ENCODE measurements at places on chromosomes 4 and X.

DNA sequence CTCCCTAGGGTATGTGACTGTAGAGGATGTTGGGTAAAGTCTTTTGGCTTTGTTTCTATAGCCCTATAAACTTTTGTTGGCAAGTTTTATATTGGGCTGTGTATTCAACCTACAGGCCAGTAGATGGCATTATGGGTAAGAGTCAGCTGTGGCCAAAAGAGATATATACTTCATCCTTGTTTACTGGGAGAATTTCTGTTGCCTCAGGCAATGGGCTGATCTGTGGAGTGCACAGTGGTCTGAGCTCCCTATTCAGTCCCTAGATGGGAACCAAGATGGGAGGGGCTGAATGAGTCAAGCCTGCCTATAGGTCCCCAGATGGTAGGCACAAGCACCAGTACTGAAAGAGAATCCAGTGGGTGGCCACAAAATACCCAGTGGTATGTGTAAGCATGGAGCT is 580.6 kb downstream of the EPHA5 start:
- no peak for DNase-seq

GRCh38 chr4:103207673-103208072 is 9.5 kb upstream of the CENPE start:
- no peak for DNase-seq

DNA sequence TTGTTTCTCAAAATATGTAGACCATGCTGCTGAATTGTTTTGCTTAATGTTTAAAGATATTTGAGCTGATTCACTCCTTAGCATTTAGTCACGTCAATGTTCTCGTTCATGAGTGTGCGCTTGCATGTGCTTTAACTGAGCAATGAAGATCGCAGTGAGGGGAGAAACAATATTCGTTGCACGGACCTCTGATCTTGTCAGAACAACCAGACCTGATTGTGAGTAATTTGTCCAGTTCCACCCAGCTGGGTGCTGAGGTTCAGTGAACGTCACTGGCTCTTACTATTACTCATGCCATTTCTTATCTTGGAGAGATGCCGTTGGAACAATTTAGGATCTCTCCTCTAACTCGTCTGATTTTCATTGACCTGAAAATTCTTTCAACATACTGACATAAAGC is 15.0 kb upstream of the PRKX start:
- DNase-seq = no peak

DNA sequence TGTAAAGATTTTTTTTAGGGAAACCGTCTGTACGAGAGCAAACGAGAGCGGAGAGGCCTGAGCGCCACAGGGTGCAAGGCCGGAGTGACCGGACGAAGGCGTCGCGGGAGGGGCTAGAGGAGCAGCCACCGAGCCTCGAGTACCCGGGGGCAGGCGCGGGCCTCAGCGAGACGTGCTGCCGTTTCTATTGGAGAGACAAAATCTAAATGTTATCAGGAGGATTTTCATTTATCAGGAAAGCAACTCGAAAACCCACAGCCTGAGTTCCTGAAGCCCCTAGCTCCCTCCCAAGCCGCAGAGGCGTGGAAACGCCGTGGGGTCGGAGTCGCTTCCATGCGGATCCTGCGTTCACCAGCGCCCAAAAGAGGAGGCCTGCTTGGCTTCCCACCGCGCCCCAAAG is 194.3 kb downstream of the MGST2 start:
- no peak for DNase-seq

DNA sequence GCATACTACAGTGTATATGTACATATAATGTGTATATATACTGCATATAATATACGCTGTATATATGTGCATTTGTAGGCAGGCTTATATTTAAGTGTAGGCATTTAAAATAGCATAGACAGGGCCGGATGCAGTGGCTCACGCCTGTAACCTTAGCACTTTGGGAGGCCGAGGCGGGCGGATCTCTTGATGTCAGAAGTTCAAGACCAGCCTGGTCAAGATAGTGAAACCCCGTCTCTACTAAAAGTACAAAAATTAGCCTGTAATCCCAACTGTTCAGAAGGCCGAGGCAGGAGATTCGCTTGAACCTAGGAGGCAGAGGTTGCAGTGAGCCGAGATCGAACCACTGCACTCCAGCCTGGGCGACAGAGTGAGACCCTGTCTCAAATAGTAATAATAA is 78.4 kb downstream of the JAKMIP1 start:
- no peak for DNase-seq

DNA sequence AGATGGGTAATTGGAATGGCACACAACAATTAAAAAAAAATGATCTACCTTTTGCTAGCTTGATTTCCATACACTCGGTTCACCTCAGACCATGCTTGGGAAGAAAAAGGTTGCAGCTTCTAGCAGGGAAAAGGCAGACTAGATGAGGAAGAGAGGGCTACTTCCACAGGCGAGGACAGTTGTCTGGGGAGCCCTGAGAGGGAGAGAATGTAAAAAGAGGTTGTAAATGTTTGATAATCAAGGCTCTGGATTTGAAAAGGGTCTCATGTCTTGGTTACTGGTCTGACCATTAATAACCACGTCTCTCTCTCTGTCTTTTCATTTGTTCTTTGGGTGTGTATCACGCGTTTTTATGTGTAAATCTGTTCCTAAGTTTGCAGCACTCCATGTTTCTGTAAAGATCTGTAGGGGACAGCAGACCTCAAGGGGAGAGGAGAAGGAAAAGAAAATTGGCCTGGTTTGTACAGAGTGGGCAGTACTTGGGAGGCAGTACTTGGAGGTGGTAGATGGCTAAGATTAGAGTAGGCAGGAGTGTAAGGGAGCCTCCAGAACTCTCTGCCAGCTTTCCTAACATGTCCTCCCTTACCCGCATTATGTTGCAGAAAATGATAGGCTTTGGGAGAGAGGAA is 750 bp downstream of the ARMCX5 start:
- DNase-seq = no peak

DNA sequence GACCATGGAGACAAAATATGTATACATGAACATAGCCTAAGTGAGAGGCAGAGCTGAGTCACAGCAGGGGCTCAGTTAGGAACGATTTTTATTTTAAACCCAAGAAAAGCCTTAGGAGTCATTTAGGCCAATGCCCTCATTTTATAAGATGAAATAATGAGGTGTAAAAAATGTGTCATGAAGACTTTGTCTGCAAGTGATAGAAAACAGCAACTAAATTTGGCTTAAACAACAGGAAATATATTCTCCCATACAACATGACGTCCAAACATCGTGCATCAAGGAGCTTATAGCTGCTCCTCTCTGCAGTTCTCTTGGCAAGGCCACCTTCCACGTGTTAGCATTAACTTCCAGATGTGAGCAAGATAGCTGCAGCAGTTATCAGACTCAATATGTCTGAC is 16.8 kb downstream of the SCFD2 start:
- DNase-seq = no peak

DNA sequence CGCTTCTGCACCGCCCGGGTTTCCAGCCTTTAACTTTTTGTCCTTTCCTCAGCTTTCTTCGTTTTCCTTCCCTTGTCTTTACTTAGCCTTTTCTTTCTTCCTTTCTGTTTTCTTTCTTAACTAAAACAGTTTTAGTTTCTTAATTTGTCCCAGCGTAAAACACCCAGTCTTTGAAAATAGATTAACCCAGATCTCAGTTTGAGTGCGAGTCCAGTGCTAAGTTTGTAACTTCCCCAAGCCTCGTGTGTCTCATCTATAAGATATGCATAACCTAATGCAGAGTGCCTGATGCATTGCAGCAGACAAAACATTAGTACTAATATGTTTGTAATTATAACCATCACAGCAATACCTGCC is 460 bp upstream of the GEMIN8 start:
- no peak for DNase-seq

- no peak for DNase-seq
These were observed 989.7 kb downstream of the CCSER1 start for GRCh38 chr4:91116861-91117260.

DNA sequence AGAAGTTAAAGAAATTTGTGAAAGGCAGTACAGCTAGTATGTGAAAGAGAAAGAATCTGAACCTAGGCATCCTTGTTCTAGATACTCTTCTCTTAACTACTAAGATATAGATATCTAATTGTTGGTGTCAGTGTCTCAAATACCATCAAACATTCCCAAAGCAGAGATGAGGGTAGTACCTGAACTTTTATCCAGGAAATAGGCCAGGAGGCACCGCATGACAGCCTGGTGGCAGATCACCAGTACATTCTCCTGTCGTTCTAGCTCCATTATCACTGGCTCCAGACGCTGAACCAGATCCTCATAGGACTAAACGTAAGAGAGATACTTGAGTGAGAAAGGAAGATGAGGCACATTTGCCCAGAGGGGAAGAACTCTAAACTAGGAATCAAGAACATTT is 16.8 kb downstream of the TRO start:
- no peak for DNase-seq

- DNase-seq = no peak
These were observed 5.7 kb upstream of the AMELX start for GRCh38 chrX:11287505-11287904.

- no peak for DNase-seq
These were observed 3.1 kb upstream of the SOX3 start for GRCh38 chrX:140507982-140508305.

DNA sequence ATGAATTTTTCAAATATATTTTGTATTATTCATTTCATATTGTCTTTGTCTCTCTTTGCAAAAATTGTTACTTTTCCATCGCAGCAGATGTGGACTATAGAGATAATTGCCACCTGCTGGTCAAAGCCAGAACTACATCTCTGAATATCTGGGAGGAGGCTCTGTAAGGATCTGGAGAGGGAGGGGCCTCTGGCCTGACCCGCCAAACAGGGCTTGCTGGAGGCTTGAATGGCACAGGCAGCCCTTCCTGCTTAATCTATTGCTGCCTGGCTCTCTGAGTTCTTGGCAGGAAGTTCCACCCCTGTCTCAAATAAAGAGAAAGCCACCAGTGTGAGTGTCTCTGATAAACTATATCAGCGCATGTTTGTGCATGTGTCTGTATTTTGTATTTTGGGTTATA is 132.4 kb downstream of the ZMAT1 start:
- peak; percentile 22 for DNase-seq

- no peak for DNase-seq
These were observed 3.1 kb upstream of the SLC6A8 start for GRCh38 chrX:153684467-153685155.

- no peak for DNase-seq
These were observed 153.7 kb upstream of the FGF16 start for GRCh38 chrX:77293331-77293995.

- DNase-seq = no peak
These were observed 26.5 kb downstream of the OTUD6A start for GRCh38 chrX:70088751-70089150.

DNA sequence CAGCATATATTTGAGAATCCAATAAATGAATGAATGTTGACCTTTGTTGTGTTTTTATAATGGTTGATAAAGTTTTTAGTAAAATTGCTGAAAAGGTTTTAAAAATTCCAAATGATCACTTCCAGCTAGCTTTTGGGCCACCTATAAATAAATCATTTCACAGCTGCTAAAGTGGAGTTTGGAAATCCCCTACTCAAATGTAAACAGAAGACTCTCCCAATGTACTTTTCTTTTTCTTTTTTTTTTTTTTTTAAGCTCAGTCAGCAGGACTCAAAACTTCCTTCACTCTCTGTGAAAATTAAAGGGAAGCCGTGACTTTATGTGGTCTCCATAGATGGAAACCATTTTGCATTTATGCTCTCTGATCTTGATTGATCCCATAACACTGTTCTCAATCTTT is 45.2 kb downstream of the CXCL13 start:
- DNase-seq = no peak

DNA sequence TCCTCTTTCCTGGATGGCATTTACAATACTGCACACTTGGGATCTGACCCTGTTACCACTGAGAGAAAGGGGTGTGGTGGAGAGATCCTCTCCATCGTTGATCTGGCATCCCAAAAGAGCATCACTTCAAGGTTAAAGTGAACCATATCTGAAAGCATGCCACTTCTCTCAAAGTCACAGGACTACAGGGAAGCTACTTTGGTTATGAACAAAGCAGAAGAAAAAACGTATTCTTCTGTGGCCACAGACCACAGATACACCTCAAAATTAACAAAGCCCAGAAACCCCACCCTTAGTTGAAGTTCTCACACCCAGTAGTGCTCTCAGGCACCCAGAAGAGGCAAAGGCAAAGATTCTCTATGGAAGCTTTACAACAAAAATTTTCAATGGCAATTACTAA is 108.3 kb downstream of the JADE1 start:
- no peak for DNase-seq

GRCh38 chr4:76974150-76974549 is 24.6 kb downstream of the SEPTIN11 start:
- DNase-seq = no peak
